ENCODE measurements at places on chromosomes 4 and X. TPM values are rescaled to one million over a fixed set of nuclear protein-coding genes. Genes with fewer than 3 reads are reported as not detected.
A peak's percentile ranks its signal among the peaks of the same experiment; 100 is the strongest.

TRIM60 gene
- not detected for total RNA-seq

SUPT20HL2 gene
- total RNA-seq = not detected

DUX4 gene
- not detected for total RNA-seq

SHOX gene
- 0.65 TPM for total RNA-seq

ADH4 gene
- total RNA-seq = 1.00 TPM

SOWAHD gene
- not detected for total RNA-seq

RXFP1 gene
- not detected for total RNA-seq

RTL3 gene
- not detected for total RNA-seq

DNA sequence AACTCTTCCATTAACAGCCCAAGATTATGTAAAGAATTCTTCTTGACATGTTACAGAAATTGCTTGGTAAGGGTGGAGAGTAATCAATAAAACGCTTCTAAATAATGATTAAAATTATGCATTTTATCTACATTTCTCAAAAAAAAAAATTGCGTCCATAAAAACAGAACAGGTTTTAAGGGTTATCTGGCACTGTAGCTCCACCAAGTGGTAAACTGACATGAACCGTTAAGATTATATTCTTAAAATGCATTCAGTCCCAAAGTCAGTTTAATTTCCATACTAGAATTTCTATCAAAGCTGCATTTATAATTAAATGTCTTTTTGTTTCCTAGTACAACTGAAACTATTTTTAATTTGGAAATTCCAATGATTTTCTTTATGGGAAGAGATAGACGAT, 214.0 kb upstream of the UGT8 start:
- no peaks in the 10 kb centered on the region for H3K36me3 ChIP-seq
- DNase-seq = no peak
- no peak overlapping the region for H3K4me3 ChIP-seq
- no peak overlapping the region for H3K27ac ChIP-seq

DNA sequence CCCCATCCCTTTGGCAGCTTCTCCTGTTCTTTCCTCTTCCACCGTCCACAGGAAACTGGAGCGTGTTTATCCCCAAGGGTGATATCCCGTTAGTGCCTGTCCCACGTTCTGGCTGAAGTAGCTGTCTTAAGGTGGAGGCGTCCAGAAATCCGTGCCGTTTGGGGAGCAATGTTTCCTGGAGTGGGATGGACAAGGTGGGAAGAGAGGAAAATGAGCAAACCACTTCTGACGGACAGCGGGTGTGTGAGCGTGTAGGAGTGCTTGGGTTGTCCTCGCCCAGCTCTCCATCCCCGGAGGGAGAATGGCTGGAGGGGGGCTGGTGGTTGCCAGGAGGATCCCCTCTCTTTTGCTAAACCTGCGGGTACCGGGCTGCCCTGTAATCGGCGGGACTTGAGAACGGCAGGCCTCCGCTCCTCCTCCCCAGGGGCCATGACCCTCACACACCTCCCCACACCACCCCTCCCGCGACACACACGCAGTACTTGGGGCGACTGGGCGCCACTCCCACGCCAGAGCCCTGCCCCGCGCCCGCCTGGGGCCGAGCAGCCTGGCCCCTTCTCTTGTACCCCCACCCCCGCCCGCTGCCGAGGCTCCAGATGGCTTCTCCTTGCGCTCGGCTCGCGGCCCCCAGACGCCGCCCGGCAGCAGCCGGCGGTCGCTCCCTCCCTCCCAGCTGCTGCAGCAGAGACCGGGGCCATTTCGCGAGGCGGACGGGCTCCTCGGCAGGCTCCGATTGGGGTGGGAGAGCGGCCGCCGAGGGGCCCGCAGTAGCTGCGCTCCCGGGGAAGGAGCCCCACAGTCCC, 13.9 kb upstream of the PRDM8 start:
- no peaks in the 10 kb centered on the region for H3K36me3 ChIP-seq
- H3K27ac ChIP-seq = peak overlapping the region; percentile 68
- peak overlapping the region; percentile 58 for H3K4me3 ChIP-seq
- H3K4me1 ChIP-seq = peaks cover 17% of the 10 kb centered on the region

DNA sequence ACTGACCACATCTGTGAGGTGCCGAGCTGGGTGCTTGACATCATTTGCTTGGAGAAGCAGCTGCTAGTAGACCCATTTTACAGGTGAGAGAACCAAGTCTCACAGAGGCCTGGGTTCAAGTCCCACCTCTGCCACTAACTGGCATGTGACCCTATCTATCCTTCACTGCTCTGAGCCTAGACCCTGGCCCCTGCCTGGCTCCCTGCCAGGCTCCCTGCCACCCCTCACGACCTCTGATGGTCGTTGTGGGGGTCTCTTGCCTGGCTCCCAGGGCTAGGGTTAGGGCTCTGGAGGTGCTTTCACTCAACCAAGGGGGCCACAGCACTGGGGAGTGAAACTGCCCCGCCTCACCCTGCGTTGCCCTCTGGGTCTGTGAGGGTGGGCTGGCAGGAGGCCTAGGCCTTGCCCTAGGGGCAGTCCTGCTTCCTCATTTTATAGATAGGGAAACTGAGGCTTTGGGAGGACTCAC, 7.2 kb upstream of the ADD1 start:
- H3K36me3 ChIP-seq = no peaks in the 10 kb centered on the region
- H3K4me3 ChIP-seq = no peak overlapping the region
- peak; percentile 7 for DNase-seq
- H3K4me1 ChIP-seq = no peaks in the 10 kb centered on the region
- no peak overlapping the region for H3K27ac ChIP-seq

- H3K36me3 ChIP-seq = no peaks in the 10 kb centered on the region
- no peaks in the 10 kb centered on the region for H3K27me3 ChIP-seq
- no peaks in the 10 kb centered on the region for H3K4me1 ChIP-seq
Observed at GRCh38 chrX:46308110-46308509, 237.1 kb downstream of the ZNF674 start.

DNA sequence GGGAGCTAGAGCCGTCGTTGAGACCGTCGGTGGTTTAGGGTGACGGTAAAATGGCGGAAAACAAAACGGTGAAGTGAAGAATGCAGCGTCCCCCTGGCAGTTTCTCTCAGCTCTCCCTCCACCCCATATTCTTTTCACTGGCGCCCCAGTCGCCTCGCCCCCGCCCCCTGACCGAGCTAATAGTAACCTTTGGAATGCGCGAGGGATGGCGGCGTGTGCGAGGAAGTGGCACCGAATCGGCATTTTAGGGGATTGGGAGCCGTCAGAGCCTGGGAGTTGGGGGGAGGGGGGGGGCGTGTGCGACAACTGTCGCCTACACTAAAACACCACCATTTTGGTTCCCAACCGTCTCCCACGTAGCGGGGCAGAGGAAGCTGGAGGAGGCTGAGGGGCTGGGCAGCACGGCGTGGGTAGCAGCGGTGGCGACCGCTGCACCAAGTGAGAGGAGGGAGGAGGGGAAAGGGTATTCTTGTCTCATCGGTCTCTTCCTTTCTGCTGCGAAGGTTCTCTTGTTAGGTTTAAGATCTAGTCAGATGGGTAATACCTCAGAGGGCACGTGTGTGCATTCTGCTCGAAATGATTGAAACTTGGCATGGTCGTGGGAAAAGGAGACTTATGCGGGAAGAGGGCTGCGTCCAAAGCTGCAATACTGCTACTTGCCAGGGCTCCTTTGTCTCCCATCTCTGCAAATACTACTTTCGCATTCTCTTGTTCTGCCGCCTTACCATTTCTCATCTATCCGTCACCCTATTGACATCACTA, 840 bp downstream of the ZNF711 start:
- no peaks in the 10 kb centered on the region for H3K27me3 ChIP-seq
- no peaks in the 10 kb centered on the region for H3K4me1 ChIP-seq
- H3K27ac ChIP-seq = no peak overlapping the region
- H3K4me3 ChIP-seq = peak overlapping the region; percentile 59
- no peak for DNase-seq

- H3K27me3 ChIP-seq = no peaks in the 10 kb centered on the region
- H3K4me1 ChIP-seq = peaks cover 13% of the 10 kb centered on the region
Observed at GRCh38 chr4:108042927-108043326, 53.2 kb downstream of the HADH start.

All from gastrocnemius medialis (tissue), 4 donors.